Left ventricle myocardium superior (tissue), 1 donor: ENCODE measurements at places on chromosomes 3 and 15.

DNA sequence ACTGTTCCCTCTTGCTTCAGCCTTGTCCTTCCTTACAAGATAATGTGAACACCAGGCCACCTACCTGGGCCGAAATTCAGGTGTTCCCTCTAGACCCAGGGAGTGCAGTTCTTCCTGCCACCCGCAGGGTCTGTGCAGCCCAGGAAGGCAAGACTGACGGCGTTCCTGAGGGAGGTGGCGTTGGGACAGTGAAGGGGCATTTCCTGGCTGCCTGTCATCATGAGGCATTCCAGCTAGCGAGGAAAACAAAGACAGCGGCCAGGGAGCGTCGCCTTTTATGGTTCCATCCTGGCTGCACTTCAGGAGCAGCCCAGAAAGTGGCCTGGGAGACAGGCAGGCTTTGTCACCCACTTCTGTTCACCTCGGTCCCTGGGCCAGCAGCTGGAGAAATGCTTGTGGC, 84.8 kb upstream of the WNT5A start:
- peak; percentile 81 for DNase-seq

- no peak for DNase-seq
These were observed 576.4 kb downstream of the FHIT start for GRCh38 chr3:60674870-60675269.

GRCh38 chr3:52155912-52156311, 1.7 kb upstream of the POC1A start:
- DNase-seq, result no peak

- no peak for DNase-seq
These were observed 48.1 kb downstream of the SETMAR start for GRCh38 chr3:4351164-4351855.

DNA sequence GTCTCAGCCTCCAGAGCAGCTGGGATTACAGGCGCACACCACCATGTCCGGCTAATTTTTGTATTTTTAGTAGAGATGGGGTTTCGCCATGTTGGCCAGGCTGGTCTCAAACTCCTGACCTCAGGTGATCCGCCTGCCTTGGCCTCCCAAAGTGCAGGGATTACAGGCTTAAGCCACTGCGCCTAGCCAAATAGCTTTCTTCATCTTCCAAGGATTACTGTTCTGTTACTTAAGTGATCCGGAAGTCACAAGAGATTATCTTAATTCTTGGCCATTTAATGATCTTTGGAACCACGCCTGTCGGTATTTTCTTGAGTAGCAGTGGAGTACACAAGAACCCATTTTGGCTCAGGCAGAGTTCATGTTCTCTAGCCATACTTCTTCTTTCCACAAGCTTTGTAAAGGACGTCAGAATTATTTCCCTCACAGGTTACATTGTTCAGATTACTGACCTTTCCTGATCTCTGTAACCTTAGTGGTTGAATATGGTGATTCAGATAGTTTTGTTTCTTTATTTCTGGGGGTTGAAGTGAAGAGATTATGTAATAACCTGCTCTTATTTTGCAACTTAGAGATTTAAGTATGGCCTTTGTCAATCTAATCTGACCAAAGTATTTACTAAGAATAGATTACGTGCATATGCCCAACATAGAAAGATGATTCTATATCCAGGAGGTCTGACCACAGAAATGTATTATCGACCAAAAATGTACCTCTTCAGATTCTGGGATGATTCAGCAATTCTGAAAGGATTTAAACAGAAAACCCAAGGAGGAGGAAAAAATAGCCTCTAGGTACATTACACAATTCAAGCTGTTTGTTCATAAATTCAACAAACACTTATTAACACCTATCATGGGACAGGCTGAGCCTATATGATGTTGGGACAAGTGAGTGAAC, 132.2 kb downstream of the GREM1 start:
- DNase-seq, result no peak

DNA sequence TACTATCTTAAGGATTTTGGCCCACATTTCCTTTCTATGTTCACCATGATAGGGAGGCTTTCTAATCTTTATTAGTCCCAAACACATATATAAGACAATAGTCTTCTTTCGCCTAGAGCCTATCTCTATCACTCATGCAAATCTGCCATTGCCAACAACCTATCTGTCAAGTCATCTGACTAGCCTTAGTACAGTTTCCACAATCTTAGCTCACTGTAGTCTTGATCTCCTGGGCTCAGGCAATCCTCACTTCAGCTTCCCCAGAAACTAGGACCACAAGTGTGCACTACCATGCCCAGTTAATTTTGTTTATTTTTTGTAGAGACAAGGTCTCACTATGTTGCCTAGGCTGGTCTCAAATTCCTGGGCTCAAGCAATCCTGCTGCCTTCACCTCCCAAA, 6.9 kb downstream of the TMEM39A start:
- no peak for DNase-seq

DNA sequence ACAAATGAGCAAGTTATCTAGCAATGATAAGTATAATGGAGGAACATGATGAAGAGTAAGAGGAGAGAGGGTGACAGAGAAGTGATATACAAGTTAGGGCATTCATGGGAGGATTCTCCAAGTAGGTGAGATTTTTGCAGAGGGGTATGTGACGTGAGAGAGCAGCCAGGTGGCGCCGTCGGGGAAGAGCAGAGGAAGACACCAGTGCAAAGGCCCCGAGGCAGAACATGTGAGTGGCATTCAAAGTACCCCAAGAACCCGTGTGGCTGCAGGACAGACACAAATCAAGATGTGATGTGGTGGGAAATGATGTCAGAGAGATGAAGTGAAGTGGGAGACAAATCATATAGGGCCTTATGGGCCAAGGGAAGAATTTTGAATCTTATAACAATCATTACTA, 81.8 kb upstream of the GRM7 start:
- no peak for DNase-seq

GRCh38 chr15:42002333-42002732, 18.5 kb downstream of the PLA2G4E start:
- no peak for DNase-seq

DNA sequence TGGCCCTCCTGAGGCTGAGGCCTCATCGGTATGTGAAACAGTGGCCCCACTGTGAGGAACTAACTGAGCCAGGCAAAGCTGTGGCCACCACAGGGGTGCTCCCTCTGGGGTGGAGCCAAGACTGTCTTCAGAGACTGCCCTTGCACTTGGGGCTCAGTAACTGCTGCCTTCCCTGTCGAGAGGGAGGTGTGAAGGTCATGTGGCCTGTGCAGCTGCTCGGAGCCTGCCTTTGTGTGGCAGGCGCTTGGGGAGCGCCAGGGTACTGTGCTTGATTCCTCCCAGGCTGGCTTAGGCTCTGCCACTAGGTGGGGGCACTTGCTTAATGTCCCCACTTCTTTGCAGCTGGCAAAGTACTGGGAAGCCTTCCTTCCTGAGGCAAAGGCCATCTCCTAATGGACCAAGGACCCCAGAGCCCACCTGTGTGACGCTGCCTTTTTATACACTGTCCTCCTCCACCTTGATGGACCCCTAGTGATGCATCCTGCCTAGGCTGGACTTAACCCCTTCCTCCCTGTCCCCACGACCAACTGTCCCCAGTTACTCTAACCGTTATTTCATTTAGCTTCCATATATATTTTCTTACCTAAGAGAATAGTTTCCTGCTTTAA, 14.2 kb upstream of the SNX22 start:
- peak; percentile 49 for DNase-seq

GRCh38 chr3:193620057-193620456, 27.0 kb downstream of the OPA1 start:
- DNase-seq, result no peak

GRCh38 chr3:138360869-138361525, 12.6 kb downstream of the MRAS start:
- DNase-seq, result no peak

GRCh38 chr3:21729888-21730459, 21.0 kb downstream of the ZNF385D start:
- DNase-seq, result no peak

DNA sequence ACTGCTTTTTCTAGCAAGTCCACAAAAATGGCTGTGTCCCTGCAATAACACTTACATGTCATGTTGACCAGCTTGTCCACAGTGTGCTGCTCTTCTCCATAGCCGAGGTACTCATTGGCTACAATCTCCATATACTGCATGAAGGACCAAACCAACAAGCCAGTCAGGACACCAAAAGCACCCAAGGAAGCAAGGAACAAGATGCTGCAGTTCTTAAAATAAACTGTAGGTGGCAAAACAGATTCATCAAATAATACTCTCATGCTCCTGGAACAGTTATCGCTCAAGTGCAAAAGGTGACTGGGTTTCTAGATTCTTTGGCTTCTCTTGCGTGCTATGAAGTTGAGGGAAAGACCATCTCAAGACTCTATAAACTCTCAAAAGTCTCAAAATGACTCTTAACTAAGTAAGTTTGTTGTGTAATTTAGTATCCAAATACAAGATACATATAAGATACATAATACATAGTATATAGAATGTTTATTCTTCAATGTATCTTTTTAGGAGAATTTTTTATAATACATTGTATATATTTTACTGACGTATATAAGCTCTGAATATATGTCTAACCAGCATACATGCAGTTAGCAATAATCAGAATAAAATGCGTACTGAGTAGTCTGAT, 57.0 kb downstream of the NEK10 start:
- no peak for DNase-seq

DNA sequence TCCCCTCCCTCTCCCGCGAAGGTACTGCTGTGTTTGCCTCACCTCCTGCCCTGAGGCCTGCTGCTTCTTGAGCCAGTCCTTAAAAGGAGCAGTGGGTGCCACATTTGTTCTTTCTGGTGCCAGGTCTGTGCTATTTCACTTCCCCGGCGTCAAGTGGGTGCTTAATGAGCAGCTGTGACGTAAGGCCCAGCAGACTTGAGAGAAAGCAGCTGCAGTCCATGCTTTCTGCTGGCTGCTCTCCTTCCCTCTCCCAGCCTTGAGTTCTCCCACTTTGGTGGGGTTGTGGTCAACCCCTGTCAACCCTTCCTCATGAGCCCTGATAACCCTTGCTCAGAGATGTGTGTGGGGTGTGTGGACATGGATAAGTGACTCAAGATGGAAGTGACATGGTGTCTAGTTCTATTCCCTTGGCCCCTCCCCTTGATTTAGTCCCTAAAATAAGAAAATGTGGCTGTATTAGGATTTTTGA, 6.9 kb downstream of the INAFM2 start:
- DNase-seq, result peak; percentile 46

- DNase-seq, result peak; percentile 41
These were observed 31.0 kb downstream of the FGD5 start for GRCh38 chr3:14849638-14850230.

DNA sequence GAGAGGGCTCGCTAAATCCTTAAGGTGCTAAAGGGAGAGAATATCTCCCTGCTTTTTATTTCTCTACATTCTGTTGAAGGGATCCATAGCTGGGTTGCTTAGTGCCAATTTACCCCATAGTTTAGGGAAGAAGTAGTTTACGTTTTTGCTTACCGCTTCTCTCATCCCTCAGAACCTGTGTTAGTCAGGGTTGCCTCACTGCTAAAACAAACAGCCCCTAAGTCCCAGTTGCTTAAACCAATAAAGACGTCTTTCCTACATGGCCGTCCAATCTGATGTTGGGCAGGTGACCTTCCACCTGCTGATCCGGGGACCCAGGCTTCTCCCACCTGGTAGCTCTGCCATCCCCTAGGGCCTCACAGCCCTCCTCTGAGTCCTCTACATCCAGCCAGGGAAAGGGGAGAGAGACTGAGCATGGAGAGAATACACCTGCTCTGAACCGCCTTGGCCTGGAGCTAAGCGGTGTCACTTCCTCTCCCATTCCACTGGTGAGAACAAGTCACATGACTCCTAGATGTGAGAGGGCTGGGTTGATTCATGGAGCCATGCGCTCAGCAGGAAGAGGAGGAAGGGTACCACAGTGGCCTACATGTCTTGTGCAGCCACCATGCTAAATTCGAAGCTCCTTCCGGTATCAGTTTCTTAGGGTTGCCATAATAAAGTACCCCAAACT, 26.3 kb downstream of the DNASE1L3 start:
- DNase-seq, result no peak

GRCh38 chr3:194231929-194232832, 96.2 kb downstream of the HES1 start:
- DNase-seq, result no peak

DNA sequence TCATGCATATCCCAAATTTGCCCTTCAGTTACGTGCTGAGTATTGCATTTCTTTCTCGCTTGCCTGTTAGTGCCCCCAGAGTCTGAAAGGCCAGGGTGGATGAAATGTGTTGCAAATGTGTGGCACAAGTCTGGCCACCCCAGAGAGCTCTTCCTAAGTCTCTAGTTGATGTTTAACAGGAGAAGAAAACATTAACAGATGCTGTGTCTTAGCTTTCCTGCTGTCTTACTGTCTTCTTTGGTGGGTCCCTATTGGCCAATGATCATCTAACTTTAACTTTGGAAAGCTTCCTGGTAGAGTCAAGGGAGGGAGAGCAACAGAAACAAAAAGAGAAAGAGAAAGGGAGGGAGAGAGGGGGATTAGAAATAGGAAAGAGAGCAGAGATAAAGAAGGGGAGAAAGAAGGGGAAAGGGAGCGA, 76.7 kb upstream of the P3H2 start:
- no peak for DNase-seq

DNA sequence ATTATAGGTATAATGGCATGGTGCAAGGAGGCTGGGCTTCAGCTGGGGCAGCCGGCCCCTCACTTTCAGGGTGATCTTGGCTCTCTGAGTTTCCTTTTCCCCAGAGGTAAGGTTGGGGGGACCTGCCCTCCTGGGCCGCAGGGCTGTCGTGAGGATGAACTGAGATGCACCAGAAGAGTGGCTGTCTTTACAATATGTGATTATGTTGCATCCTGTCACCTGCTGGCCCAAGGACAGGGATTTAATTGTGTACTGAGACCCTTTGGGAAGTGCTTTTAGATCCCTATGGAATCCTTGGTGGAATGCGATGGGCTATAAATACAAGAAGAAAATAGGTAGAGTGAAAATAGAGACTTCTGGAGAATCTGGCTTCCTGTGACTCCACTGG, 22.1 kb downstream of the ANAPC13 start:
- DNase-seq, result no peak

- no peak for DNase-seq
These were observed 1.6 kb upstream of the LRRC31 start for GRCh38 chr3:169871129-169871886.
